ENCODE measurements at places on chromosomes 12 and 14.

- no peak for DNase-seq
Observed at GRCh38 chr12:115163710-115164109, 479.7 kb upstream of the TBX3 start.

GRCh38 chr12:92898755-92899154 lies 30.3 kb downstream of the EEA1 start:
- no peak for DNase-seq

DNA sequence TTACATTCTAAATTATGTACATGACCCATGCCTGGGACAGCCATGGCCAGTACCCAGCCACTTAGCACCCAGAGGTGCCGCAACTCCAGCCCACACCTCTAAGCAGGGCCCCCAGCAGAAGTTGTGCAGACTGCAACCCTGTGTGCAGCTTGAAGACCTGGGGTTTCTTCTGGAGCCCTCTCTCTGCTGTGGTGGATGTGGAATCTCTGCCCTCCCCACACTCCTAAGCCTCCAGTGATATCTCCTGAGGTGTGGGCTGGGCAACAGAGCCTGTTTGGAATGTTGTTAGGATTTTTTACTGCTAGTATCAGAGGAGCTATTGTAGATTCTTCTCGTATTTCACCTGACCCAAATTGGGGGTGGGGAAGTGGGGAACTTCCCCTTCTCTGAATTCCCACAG lies 59.4 kb upstream of the TUNAR start:
- no peak for DNase-seq

DNA sequence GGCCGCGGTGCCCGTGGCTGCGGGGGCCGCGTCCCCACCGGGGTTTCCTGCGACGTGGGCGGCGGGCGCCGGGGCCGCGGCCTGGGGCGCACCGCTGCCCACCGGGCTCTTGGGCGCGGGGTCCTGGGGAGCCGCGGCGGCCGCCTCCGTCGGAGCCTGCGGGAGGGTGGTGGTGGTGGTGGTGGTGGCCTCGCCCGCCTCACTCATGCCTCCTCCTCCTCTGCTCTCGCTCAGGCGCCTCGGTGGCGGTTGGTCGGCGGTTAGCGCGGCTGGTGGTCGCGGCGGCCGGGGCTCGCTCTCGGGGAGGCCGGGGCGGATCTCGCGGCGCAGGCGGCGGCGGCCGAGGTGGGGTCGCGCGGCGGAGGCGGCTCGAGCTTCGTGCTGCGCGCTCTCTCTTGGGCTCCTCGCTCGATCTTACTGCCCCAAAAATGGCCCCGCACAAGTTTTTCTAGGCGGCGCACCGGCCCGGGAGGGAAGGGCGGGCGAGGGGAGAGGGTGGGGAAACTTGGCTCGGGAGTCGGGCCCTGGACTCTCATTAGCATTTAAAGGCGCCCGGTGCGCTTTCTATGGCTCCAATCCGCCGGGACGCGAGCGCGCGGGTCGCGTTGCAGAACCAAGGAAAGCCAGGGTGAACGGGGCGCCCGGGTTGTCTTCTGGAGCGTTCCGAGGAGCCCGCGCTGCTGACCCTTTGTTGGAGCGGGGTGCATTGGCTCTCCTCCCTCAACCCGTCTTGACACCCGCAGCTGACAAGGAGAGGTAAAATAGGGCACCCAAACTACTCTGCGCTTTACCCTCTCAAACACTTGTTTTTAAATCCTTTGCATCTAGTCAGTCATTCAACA lies at the start of gene YBX3:
TSS of gene YBX3 (minus strand) at position 419 of the 842 bp plus-strand sequence. CDS start at position 207, 212 bp downstream.
- DNase-seq: peak; percentile 43

DNA sequence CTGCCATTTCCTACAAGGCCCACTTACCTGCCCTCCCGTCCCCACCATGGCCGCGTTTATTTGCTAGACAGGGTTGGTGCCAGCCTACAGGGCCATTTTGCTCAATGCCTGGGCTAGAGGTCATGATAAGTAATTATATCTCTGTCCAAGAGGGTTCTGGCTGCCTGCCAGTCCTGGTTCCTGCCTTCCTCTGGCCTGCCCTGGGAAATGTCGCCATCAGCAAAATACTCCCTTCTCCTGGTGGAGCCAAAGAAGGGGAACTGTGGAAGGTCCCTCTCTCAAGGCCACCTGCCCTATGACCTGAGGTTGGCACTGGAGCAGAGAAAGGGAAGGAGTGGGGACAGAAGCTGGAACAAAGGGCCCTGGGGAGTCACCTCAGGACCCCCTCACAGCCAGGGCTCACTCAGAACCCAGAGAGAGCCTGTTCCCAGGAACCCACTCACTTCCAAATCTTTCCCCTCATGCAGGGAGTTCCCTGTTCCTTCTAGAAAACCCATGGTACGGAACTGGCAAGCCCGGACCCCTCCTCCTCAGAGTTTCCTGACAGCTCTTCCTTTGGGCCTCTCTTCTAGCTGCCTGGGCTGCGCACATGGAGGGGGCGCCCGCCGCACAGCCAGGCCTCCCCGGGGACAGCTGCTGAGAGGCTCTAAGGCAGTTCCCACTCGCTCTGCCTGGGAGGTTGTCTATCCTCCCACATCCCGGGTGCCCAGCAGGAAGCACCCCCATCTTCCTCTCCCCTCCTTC lies 280.5 kb downstream of the DPF3 start:
- no peak for DNase-seq

DNA sequence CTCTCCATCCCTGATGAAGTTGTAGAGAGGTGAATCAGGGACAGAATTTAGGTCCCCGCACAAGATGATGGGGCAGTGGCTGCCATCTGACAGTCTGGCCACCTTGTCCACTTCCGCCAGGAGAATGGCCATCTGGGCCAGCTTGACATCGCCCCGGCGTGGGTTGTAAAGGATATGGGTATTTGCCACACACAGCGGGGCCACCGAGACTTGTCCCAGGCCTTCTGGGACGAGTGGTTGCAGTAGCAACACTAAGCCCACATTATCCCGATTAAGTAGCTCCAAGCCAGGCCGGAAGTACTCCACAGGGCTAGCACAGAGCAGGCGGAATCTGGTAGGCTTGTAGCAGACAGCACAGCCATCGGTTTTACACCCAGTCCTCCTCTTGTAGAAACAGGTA lies 6.2 kb downstream of the ANGEL1 start:
- no peak for DNase-seq

- no peak for DNase-seq
Observed at GRCh38 chr12:104263580-104264358, 39.8 kb upstream of the EID3 start.

- no peak for DNase-seq
Observed at GRCh38 chr12:111057701-111058425, 137.5 kb upstream of the MYL2 start.

GRCh38 chr12:89064780-89065179 lies 287.5 kb downstream of the DUSP6 start:
- no peak for DNase-seq

- DNase-seq: no peak
Observed at GRCh38 chr14:31027847-31028246, 1.7 kb upstream of the STRN3 start.

- no peak for DNase-seq
Observed at GRCh38 chr14:100398044-100398443, 74.9 kb downstream of the SLC25A47 start.

DNA sequence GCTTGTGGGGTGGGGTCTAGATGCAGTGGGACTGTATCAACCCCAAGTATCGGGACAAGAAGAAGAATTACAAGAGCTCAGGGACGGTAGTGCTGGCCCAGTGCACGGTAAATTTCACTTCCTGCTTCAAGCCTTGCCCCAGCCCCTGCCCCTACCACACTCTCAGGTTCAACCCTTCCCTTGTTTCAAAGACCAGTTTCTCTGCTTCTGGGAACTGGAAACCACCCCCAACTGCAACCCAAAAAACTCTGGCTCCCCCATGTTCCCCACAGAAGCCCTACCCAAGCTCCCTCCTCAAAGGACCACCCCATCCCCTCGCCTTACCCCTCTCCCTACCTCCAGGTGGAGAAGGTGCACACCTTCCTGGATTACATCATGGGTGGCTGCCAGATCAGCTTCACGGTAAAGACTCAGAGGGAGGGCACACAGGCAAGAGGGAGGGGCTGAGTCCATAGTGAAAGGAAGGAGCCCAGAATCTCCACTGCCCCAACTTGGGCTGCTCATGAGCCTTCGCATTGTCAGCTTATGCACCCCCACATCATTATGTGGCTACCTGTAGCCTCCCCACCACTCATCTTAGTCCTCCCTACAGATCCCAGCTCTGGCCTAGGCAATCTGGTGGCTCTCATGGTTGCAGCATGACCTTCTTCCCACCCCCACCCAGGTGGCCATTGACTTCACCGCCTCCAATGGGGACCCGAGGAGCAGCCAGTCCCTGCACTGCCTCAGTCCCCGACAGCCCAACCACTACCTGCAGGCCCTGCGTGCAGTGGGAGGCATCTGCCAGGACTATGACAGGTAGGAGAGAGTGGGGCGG lies 4.3 kb downstream of the CPNE6 start:
- DNase-seq: no peak

Measured in stimulated activated CD4-positive, alpha-beta T cell treated with anti-CD3 and anti-CD28 coated beads, Interleukin-2, amount 100 ng/mL, for 24 hours (primary cell).